AG10803 (cell line): ENCODE measurements at places on chromosomes 1 and 21.

DNA sequence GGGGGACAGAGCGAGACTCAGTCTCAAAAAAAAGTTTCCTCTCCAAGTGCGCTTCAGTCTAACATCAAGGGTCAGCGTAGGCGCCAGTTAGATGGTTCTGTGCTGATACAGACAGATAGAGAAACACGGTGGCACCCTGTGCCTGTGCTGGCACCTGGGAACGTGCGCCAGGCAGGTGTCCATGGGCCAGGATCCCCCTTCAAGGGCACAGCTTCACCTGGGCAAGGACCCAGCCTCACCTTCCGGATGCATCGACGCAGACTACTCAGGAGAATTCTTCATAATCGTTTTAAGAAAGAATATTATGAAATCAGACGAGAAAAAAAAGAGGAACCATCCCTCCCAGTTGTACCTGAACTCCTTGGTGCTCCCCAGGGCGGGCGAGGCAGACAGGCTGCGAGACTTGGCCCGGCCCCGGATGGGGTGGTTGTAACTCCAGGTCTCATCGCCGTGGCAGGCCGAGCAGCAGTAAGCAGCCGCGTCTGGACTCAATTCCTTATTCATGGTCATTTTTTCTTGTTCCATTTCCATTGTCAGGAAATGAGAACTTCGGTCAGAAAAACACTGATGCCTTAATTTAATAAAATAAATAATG lies 13.3 kb downstream of the NADK start:
- DNase-seq: no peak

DNA sequence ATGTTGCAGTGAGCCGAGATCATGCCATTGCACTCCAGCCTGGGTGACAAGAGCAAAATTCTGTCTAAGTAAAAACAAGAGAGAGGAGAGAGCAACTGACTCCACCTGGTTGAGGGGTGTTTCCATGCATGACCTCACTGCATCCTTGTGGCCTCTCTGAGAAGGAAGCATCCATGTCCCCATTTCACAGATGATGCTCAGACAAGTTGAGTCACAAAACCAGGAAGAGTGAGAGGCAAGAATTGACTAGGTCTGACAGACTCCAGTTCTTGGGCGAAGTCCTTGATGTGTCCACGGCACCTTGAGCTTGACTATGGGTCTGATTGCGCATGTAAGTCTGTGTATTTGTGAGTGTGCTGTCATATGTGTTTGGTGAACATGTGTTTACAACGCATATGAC lies 105.8 kb downstream of the LACTBL1 start:
- no peak for DNase-seq

DNA sequence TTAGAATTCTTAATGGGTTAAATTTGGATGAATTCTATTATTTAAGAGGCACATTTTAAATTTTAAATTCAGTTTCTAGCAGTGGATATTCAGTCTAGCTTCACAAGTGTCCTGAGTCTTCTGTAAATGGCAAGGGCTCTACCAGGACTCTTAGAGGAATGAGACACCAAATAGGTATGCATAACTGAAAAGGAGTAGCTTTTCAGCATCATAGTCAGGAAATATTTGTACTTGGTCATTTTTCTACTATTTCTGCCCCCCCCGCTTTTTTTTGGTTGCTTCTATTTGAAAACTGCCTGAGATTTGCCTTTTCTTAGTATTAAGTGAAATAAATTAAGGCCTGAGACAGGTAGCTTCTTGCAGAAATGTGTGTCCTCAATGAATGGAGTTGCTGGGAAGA lies 80.2 kb downstream of the MAST2 start:
- DNase-seq: peak; percentile 71

- no peak for DNase-seq
Observed at GRCh38 chr1:232049335-232049734, 422.7 kb downstream of the DISC1 start.

GRCh38 chr1:183209533-183210158 lies 23.6 kb downstream of the LAMC2 start:
- peak; percentile 84 for DNase-seq

DNA sequence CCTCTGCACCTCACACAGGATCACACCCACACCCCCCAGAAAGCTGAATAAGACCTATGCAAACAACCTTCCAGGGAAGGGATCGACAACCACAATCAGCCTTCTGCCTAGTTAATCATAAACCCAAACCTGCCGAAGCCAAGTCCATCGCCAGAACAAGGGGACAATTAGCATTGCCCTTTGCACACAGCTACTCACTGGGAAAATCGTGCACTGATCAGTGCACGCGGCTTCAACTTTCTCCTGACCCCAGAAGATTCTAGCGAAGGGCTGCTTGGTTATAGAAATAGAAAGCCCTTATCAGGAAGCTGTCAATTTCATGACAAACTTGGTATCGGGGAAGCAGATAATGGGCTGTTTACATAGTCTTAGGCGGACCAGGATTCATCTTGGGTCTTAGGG lies 29.5 kb downstream of the RUNX1 start:
- no peak for DNase-seq
